ENCODE measurements at places on chromosomes 6 and 20.

DNA sequence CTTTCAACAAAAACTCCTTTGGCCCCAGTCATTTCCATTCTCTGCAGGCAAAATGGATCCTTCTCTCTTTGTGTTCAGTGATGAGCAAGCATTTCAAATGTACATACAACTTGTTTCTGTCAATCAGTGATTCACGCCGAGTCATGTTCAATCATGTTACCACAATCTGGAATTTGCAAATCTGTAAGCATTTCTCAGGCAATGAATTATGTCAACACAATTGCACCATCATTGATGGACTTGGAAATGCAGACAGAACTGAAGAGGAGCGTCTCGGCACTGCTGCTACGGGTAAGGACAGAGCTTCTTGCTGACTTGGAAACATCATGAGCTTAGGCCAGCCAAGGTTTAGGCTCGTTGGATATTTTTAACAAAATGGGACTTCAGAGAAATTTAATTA is 132.8 kb upstream of the AGPAT4 start:
- no peak for DNase-seq

DNA sequence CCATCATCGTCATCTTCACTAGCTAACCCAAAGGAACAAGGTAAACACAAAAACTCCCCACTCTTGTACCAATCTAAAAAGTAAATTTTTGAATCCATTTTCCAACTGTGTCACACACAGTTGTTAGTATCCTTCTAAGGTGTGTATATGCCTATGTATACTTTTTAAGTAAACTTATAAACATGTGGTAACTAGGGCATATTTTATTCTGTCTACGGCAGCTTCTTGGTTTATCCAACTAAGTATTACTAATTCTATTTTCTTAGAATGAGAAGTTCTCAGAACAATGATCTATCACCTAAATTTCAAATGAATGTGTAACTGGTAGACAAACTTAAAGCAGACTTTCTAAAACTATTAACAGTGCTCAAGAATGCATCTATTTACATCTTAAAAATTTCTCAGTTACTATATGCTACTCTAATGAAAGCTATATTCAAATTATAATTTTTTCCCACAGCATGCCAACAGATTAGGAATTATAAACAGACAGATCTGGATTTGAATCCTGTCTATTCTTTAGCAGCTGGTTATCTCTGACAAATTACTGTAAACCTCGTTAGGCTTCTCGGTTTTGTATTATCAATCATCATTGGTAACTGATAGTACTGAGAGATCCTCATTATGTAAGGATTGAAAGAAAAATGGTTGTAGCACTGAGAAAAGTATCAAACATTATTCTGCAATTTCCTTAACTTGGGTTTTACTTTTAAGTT is 1.8 kb upstream of the PLN start:
- no peak for DNase-seq

DNA sequence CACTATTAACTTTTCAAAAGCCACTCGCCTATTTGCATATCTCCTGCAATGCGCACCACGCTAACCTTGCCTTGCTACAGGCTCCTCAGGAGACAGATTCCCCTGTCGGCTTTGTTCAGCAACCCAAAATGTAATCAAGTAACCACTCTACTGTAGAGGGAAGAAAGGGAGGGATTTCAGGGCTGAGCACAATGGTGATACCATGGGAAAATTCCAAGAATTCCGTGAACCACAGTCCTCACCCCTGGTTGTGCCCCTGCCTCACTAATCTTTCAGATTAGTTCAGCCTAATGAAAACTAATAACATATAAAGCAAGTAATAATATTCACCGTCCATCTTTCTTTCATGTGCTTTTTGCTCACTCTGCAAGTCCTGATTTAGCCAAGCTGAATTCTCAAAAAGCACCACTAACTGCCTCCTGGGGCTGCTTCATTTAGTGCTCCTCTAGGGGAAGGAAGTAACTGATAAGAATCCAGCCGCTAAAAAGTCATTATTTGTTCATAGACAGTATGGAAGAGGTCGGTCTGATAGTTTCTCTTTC is 6.6 kb downstream of the CITED2 start:
- no peak for DNase-seq

- no peak for DNase-seq
Measured at GRCh38 chr6:35500782-35501181, 3.9 kb upstream of the TEAD3 start.

- no peak for DNase-seq
Measured at GRCh38 chr6:105884011-105884410, 202.1 kb upstream of the PRDM1 start.

DNA sequence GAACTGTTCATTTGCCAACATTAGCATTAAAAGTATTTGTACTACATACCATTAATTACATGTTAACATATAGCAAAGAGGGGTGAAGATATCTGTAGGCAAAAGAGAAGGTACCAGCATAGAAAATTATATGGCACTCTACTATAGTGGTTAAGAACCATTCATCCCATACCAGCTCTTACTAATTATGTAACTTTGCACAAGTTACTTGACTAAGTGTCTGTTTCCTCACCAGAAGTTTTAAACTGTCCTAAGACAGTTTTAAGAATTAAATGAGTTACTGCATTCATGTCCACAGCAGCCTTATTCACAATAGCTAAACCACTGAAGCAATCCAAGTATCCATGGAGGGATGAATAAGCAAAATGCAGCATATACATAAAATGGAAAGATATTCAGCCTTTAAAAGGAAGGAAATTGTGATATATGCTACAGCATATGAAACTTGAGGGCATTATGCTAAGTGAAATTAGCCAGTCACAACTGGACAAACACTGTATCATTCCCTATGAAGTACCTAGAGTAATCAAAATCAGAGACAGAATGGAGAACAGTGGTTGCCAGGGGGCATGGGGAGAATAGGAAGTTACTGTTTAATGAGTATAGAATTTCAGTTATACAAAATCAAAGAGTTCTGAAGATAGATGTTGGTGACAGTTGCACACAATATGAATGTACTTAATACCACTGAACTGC is 98.9 kb downstream of the RNGTT start:
- DNase-seq = no peak

GRCh38 chr6:62998022-62998421 is 213.2 kb upstream of the FKBP1C start:
- no peak for DNase-seq

DNA sequence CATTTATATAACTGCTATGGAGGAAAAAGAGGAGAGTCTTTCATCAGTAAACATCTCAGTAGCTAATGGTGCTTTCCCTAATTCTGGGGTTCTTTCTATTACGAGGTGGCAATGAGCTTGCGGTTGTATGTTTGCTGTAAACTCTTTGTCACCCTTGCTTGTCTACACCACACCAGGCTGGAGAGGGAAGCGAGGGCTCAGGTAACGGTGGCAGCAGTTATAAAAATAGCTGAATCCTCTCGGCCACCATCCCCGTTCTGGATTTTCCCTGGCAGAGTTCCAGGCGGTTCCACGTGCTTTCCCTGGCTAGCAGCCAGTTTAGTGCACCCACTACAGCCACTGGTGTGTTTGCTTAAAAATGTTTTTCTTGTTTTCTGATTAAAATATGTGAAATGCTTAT is 39.0 kb downstream of the MAS1 start:
- no peak for DNase-seq

DNA sequence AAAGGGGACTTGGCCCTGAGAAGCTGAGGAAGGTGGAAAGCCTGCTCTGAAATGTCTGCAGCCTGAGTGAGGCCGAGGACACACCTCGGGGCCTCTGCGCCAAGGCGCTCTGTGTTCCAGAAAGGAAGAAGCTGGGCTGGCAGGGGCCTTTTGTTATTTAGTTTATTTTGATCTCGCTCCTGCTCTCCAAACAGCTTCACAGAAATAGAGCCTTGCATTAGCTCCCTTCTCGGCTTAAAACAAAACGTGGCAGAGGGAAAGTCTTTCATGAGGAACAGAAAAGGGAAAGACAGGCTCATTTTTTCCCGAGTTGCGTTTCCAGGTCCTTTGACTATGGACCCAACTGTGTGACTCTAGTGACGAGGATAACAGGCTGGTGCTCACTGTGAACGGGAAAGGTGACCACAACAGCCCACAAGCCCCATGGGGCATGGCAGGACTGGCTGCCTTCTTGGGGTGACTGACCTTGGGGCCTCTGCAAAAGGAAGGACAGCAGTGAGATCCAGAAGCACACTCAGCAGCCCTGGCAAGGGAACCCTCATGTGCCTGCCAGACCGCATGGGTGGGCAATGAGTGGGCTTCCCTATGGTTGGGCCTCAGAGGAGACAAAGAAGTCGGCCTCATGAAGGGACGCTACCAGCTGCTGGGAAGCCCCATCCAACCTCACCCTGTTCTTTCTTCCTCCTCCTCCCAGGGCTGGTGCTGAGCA is 18.7 kb downstream of the LEMD2 start:
- DNase-seq = no peak

GRCh38 chr6:53038141-53038540 is 27.1 kb upstream of the FBXO9 start:
- no peak for DNase-seq

- DNase-seq = no peak
Measured at GRCh38 chr6:160882006-160882405, 109.6 kb upstream of the MAP3K4 start.

- DNase-seq = no peak
Measured at GRCh38 chr20:35264755-35265154, 13.2 kb downstream of the MMP24OS start.

DNA sequence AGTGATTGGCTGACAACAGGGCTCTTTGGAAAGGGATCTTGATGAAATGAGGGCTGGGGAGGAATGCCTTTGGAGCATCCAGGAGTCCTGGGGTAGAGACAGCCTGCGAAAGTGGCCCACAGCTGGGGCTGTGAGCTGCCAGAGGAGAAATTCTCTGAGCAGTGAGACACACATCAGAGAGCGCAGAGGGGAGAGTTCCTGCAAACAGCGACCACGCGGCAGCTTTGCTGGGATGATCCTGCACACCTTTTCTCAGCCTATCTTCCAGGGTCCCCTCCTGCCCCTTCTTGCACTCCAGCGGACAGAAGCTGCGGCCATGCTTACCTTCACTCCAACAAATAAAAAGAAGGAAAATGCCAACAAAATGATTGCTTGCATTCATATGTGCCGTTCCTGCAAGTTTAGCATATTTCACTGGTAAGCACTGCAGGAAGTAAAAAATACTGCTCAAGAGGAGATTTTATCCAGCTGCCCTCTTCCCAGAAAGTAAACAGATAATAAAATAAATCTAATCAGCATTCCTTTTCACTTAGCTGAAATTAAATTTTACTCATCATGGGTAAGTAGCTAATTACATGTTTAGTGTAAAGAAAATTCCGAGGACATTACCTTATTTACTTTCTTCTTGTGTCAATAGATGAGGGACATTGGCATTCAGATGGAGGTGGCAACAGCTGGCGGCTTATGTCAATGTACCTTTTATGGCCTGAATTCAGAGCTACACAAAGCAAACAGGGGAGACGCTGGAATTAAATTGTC is 339.9 kb upstream of the ARID1B start:
- no peak for DNase-seq

GRCh38 chr6:16933532-16933931 is 168.3 kb upstream of the STMND1 start:
- no peak for DNase-seq

GRCh38 chr20:10711903-10712451 is 38.2 kb upstream of the JAG1 start:
- no peak for DNase-seq

GRCh38 chr20:31693987-31694661 is 28.5 kb downstream of the BCL2L1 start:
- no peak for DNase-seq

GRCh38 chr6:164085091-164086075 is 670.9 kb downstream of the QKI start:
- peak; percentile 90 for DNase-seq

GRCh38 chr6:104325341-104326172 is 534.2 kb downstream of the HACE1 start:
- no peak for DNase-seq

- DNase-seq = no peak
Measured at GRCh38 chr20:33871362-33871761, 60.2 kb downstream of the CHMP4B start.

GRCh38 chr20:603116-603640 is 6.9 kb downstream of the TCF15 start:
- DNase-seq = no peak

GRCh38 chr6:89082486-89082891 is 1.9 kb downstream of the PNRC1 start:
- DNase-seq = no peak

DNA sequence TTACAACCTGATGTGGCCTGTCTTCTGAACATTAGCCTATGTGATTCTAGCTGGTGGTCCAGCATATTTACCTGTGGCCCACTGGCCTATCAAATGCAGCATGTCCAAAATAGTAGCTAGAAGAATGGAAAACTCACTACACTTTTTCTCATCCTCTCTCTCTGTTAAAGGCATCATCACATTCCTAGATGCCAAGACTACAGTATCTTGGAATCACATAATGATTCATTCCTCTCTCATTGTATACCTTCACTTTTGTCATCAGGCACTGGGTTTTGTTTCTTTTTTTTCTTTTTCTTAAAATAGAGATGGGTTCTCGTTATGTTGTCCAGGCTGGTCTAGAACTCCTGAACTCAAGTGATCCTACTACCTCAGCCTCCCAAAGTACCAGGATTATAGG is 45.0 kb downstream of the FAM83B start:
- DNase-seq = no peak

DNA sequence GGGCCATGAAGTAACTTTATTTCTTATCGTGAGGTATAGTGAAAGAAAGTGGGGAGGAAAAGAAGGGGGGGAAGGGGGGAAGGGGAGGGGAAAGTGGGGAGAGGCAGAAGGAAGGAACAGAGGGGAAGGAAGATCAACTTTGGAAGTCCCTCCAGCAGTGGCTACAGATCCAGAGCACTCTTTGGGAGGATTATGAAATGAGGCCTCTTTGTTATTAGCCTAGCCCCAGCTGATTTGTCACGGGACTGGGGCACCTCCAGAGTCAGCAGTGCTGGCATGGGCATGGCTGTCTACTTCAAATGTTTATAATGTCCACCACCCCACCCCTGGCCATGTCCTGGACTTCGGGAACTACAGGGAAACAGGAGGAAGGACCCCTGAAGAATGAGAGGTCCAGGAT is 7.6 kb downstream of the MOCS1 start:
- DNase-seq = no peak

DNA sequence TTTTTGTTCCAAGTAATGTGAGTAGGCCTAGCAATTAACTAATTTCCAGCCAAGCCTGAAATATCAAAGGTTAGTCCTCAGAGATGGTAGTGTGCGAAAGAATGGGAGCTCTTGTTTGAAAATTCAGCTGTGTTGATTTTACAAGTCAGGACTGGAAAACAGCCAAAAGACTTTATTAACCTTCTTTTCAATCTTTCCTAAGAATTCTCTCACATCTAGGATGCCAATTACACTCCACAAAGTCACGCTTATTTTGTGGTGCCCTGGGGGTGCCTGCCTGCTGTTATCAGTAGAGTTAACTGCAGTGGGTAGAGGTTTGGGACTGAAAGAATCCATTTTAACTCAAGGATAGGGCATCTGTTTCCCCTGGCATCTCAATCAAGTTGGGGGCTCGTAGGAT is 30.7 kb upstream of the MAP3K4 start:
- DNase-seq = no peak

GRCh38 chr20:62898970-62899632 is 27.2 kb downstream of the DIDO1 start:
- DNase-seq = no peak

DNA sequence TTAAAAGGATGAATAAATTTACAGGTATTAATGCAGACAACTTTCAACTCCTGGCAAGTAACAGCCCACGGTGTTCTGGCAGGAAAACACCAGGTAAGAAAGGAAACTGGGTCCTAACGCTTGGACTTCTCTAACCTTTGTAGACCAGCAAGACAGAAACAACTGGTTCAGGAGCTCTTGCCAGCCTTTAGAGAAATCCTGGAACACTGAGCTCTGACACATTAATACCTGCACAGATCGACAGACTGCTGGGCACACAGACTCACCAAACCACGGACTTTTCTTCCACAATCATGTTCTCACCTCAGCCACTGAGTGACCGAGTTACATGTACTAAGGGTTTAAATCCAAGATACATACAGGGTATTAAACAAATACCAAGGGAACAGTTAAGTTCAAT is 36.3 kb downstream of the GRIK2 start:
- no peak for DNase-seq

Measured in right atrium auricular region (tissue), 2 donors.